ENCODE measurements at places on chromosomes 2 and 18.

DNA sequence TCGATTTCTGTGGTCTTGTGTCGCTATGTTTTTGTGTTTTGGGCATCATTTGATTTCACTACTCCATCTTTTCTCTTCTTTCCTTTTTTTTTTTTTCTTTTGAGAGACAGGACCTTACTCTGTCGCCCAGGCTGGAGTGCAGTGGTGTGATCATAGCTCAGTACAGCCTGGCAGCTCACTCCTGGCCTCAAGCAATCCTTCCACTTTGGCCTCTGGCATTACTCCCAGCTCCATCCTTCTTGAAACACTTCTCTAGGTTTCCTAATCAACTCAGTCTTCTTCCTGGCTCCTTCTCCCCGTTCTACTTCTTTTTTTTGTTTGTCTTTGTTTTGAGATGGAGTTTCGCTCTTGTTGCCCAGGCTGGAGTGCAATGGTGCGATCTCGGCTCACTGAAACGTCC, 26.5 kb downstream of the TCF23 start:
- DNase-seq = peak; percentile 40

DNA sequence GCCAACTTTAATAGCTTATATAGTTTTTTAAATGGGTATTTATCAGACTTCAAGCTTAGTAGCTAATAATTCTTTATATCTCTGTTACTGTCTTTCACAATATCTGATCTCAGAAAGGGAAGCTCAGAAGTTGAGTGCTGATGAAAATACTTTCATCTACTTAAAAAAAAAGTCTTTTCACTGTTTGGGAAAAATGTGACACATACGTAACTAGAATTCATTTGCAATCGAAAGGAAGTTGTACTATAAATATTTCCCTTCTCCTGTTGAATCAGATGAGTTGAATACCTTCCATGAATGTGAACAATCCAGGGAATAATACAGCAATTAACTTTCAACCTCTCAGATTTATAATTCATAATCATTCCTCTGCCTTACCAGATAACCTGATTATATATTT, 811 bp upstream of the SCG2 start:
- no peak for DNase-seq

GRCh38 chr2:50344509-50345106, 687.3 kb downstream of the NRXN1 start:
- no peak for DNase-seq

DNA sequence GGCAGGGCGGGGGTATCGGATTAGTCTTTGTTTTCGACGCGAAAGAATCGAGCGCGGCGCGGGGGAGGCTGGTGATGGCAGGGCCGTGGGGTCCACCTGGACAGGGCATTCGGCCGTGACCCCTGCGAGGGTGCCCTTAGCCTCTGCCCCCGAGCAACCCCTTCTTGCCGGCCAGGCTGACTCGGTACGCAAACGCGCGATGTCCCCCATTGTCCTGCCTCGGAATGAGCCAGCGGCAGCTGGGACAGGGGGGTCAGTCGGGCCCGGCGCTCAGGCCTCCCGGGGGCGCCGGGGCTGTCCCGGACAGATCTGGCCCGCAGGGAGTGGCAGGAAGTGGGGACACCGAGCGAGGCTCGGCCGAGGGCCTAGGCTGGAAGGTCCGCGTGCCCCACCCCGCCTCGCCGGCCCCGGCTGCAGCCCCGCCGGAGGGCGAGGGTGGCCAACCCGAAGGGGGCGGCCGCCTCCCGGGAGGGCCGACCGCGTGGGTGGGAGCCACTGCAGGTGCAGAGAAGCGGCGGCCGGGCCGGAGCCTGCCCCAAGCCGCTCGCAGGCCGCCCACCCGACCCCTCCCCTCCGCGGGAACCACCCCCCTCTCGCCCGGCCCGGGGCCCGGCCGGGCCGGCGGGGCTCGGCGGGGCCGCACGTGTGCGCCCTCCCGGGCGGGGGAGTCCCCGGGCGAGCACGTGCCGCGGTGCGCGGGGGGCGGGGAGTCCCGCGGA, at the start of gene TET3:
Gene TET3 (plus strand): TSS at position 708 of the 719 bp plus-strand sequence. CDS start 1,494 bp downstream, outside the sequence.
- DNase-seq = no peak

- no peak for DNase-seq
Observed at GRCh38 chr18:1993866-1994265, 577.4 kb downstream of the METTL4 start.

DNA sequence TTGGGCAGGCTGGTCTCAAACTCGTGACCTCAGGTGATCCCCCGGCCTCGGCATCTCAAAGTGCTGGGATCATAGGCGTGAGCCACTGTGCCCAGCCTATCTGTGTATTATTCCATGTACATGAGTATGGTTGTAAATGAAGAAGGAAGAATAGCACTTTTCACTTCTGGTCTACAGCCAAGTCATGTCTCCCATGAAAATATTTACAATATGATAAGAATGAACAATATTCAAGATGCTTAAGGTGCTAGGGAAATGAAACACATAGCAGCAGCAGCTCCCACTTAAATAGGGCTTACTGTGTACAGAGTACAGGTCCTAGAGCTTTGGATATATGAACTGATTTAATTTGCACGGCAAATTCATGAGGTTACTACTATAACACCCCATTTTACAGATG, 70.3 kb upstream of the COL5A2 start:
- no peak for DNase-seq

- DNase-seq = peak; percentile 36
Observed at GRCh38 chr2:224492531-224492930, 90.6 kb upstream of the FAM124B start.

GRCh38 chr2:115913921-115914320, 1471.5 kb downstream of the DPP10 start:
- DNase-seq = no peak

DNA sequence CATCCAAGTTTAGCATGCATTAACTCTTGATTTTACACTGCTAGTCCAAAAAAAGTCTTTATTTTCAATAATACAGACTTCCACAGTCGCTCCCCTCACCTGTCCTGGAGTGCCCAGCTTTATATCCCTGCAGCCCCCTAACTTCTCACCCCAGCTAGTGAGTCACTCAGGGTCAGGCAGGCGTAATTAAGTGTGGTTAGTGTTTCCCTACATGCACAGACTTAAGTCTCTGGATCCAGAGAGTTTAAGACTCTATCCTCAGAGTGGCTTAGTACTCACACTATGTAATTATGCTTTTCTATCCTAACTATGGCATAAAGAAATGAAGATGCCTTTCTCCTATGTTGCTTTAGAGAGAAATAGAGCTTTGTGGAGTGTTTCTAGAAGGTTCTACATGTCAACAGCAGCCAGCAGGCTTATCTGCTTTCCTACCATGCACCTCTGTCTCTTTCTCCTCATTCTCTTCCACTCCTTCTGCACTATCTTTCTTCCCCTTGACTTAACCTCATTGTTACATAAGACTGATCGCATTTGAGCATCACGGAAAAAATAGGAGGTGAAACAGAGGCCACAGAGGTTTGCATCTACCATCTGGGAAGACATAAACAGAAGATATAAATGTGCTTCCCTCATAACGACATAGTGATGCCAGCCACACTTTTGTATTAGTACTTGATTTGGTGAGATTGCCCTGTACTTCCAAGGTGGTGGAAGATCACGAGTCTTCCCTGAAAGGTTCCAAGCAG, 34.4 kb upstream of the PMAIP1 start:
- no peak for DNase-seq

DNA sequence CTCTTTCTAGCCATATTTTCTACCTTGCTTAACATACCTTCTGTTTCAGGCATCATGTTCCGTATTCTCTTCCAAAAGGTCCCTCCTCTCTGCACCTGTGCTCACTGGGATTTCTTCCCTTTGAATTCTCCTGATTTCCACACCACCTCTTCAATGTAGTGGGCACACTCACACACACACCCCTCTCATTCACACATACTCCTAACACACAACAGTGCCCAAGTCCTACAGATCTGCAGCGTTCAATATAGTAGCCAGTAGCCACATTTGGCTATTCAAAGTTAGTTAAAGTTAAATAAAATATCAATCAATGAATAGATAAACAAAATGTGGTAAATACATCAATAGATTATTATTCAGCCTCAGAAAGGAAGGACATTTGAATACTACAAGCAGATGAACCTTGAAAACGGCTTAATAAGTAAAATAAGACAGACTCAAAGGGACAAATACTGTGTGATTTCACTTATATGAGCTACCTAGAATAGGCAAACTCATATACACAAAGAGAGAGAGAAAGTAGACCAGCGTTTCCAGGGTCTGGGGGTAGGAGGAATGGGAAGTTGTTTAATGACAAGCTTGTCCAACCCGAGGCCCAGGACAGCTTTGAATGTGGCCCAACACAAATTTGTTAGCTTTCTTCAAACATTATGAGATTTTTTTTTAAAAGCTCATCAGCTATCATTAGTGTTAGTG, 34.4 kb downstream of the MYCN start:
- no peak for DNase-seq
